ENCODE measurements at places on chromosomes 1 and 21.

GRCh38 chr21:46357335-46357604 is 33.3 kb downstream of the PCNT start:
- DNase-seq = no peak

DNA sequence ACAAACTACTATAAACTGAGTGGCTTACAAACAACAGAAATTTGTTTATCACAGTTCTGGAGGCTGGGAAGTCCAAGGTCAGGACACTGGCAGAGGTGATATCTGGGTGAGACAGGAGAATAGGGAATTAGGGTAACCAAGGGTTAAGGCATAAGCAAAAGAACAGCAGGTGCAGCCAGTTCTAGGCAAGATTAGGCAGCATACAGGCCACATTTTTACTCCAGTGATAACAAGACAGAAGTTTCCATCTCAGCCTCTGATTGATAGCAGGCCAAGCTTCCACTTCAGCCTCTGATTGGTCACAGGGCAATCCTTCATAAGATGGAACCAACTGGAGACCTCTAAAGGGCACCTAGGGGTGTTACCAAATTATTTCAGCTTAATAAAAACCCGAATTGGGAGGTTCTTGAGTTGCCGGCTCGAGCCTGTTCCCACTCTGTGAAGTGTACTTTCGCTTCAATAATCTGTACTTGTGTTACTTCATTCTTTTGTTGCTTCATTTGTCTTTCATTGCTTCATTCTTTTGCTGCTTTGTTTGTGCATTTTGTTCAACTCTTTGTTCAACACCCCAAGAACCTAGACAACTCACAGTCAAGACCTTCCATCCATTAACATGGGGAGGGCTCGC is 185.6 kb downstream of the TOMM20 start:
- no peak for DNase-seq

- DNase-seq = no peak
These were observed 268.2 kb upstream of the NR5A2 start for GRCh38 chr1:199759268-199759730.

- no peak for DNase-seq
These were observed 26.7 kb downstream of the TSPAN2 start for GRCh38 chr1:115062542-115063004.

- no peak for DNase-seq
These were observed 469.0 kb upstream of the USP24 start for GRCh38 chr1:55684131-55684650.

GRCh38 chr1:226737819-226738420 is 1.2 kb downstream of the ITPKB start:
- DNase-seq = no peak

GRCh38 chr21:44074315-44074958 is 32.8 kb upstream of the PWP2 start:
- DNase-seq = no peak

GRCh38 chr1:45802343-45803298 is 791 bp upstream of the MAST2 start:
- DNase-seq = peak; percentile 39

DNA sequence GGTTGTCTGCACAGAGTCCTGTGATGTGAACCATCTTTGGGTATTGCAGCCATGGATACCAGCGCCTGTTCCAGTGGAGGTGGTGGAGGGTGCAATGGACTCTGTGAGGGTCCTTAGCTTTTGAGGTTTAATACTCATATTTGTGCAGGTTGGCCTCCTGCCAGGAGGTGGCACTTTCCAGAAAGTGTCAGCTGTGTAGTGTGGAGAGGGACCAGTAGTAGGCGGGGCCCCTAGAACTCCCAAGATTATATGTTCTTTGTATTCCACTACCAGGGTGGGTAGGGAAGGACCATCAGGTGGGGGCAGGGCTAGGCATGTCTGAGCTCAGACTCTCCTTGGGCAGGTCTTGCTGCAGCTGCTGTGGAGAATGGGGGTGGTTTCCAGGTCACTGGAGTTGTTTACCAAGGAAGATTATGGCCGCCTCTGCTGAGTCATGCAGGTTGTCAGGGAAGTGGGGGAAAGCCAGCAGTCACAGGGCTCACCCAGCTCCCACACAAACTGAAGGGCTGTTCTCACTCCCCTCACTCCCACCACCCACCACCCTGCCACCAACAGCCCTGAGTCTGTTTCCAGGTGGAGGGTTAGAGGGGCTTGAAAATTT is 31.2 kb upstream of the ZNF678 start:
- no peak for DNase-seq

DNA sequence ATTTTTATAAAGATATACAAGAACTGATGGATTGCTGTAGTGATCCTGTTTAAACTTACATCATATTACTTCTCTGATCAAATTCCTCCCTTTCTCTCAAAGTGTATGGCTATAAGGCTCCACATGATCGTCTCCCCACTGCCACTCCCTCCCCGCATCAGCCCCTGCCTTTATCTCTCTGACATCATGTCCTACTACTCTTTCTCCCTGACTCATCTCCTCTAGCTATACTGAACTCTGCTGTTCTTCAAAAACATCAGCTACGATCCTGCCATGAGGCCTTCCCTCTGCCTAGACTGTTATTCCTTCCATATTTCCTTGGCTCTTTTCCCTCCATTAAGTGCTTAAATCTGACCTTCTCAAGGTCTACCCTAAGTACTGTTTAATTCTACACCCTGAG is 22.8 kb downstream of the HFM1 start:
- no peak for DNase-seq

DNA sequence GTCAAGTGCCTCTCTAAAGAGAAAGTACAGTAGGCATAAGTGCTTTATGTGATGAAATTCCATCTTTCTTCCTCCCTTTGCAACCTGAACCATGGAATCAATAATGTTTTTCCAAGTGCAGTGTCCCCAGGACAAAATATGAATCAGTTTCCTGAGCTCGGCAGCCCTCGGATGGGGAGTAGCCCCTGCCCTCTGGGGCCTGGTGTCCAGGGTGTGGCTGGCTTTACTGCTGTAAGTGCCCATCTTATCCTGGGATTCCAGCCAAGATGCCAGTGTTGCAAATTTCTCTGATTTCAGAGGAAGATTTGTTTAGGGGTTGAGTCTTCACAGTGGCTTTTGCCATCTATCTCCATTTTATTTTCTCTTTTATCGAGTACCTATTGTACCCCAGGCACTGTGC is 40.5 kb upstream of the SRP9 start:
- no peak for DNase-seq

DNA sequence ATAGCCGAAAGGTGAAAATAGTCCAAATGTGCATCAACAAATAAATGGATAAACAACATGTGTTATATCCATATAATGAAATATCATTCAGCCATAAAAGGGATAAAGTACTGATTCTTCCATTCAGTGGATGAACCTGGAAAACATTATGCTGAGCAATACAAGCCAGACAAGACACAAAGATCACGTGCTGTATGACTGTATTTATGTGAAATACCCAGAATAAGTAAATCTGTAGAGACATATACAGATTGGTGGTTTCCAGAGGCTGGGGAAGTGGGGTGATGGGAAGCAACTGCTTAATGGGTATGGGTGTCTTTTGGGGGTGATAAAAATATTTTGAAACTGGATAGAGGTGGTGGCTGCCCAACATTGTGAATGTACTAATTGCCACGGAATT is 13.3 kb upstream of the GSTM4 start:
- DNase-seq = no peak
